ENCODE measurements at places on chromosomes 7 and 10.
A peak's percentile ranks its signal among the peaks of the same experiment; 100 is the strongest.

- DNase-seq: peak; percentile 89
These were observed 40.0 kb downstream of the CDK1 start for GRCh38 chr10:60818134-60818770.

- DNase-seq: peak; percentile 69
These were observed 92.9 kb downstream of the CPED1 start for GRCh38 chr7:121081327-121081936.

DNA sequence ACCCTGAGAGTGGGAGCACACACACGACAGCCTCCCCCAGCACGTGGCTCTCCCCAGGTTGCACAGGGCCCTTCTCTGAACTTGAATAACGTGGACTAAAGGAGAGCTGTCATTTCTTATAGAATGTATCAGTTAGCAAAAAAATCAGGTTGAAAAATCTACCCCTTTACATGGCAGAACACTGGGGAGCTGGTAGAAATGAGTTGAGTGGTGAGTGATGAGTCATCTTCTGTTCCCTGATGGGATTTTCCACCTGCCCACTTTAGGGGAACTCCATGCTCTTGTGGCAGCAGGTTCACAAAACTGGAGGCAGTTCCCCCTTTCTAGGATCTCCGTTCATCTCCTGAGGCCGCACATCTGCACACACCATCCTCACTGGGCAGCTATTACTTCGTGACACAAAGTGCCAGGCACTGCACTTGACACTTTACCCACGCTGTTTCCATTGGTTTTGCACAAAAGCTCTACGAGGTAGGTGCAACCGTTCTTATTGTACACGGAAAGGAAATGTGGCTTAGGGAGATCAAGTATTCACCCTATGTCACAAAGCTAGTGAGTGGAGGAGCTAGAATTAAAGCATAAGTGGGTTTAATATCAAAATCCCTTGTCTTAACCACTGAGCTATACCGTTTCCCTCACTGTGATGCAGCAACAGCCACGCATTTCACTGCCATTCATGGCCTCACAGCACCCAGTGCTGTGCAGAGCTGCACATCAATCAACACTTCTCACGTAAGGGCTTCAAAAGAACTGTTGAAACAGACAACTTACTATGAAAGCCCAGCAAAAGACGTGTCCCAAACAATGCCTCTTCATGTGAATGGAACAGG is 80.2 kb downstream of the RNF216 start:
- peak; percentile 42 for DNase-seq

DNA sequence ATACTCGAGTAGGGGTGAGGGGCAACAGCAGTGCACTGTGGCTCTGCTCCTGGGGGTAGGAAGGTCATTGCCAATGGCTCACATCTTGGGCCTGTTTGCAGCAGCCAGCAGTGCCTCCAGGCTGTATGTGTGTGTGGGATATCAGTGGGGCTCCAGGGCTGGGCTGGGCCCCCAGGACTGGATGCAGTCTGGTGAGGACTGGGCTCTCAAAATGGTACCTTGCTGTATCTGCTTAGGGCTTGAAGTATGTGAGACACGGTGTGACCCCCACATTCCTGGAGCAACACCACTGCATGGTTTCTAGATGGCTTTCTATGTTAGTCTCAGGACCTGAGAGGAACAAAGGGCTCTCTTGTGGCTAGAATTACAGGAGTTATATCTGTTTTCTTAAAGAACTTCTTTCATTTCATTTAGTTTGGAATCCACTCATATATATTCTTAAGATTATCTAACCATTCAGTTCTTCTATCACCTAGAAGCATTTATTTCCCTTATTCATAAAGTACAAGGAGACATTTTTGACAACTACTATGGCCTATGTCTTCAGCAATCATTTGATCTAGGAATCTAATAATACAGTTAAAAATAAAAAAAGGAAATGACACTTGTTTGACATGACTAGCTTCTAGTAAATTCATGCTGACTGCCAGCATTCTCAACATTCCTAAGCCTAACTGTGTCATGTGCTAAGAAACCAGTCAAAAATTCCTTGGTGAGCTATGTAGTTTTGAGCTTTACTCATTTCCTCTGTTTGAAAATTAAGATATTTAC is 443.2 kb upstream of the SEMA3A start:
- peak; percentile 83 for DNase-seq

DNA sequence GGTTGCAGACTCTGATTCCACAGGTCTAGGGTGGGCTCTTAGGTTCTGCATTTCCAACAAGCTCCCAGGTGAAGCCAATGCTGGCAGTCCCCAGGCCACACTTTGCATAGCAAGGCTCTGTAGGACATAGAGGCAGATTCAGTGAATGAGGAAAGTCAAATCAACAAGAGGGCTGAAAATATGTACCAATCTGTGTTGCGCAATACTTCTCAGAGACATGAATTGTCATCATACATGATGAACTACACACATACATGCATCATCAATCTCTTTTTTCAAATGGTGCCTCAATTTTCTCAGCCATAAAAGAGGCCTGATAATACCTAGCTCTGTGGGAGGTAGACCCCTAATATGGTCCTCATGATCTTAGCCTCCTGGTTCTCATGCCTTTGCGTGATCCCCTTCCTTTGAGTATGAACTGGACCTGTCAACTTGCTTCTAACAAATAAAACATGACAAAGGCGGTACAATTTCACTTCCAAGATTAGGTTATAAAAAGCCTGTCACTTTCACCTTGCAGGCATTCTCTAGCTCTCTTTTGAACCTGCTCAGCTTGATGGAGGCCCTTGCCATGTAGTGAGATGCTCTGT is 49.0 kb downstream of the PIK3CG start:
- no peak for DNase-seq

DNA sequence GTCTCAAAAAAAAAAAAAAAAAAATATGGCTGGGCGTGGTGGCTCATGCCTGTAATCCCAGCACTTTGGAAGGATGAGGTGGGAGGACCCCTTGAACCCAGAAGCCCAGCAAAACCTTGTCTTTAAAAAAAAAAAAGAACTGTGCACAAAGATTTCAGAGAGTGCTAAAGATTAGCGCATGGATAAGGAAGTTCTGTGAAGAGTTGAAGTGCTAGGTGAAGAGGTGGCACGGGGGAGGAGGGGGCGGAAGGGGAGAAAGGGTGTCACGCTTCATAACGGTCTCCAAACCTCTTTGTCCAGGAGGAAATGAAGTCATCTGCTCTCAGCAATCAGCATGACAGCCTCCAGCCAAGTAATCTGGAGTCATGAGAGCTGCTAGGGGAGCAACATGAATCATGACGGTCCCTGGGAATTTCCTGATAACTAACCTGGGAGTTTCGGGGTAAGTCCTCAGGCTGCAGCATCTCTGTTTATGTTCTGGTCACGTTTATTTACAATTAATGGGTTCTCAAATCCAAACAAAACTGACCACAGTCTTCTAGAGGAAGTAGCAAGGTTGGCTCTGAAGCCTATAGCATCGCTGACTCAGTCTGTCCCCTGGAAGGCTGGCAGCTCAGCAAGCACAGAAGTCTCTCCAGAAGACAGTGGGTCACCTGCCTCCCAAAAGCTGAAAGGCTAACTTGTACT is 1.9 kb upstream of the PLAU start:
- peak; percentile 91 for DNase-seq

DNA sequence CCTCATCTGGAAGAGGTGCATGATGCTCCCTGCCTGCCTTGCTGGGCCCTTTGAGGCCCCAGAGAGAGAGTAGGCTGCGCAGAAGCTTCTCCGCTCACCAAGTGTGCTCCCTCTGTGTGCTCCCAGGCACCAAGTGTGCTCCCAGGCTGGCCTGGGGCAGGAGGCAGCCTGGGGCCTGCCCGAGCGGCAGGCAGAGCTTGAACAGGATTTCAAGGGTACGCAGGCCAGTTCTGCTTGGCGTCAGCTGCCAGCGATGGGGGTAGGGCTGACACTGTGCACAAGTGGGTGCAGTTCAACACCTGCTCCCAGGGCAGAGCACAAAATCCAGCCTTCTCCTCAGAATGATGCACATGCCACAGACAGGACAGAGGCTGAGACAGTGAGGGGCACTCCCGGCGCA is 119.7 kb downstream of the FAM53B start:
- no peak for DNase-seq

DNA sequence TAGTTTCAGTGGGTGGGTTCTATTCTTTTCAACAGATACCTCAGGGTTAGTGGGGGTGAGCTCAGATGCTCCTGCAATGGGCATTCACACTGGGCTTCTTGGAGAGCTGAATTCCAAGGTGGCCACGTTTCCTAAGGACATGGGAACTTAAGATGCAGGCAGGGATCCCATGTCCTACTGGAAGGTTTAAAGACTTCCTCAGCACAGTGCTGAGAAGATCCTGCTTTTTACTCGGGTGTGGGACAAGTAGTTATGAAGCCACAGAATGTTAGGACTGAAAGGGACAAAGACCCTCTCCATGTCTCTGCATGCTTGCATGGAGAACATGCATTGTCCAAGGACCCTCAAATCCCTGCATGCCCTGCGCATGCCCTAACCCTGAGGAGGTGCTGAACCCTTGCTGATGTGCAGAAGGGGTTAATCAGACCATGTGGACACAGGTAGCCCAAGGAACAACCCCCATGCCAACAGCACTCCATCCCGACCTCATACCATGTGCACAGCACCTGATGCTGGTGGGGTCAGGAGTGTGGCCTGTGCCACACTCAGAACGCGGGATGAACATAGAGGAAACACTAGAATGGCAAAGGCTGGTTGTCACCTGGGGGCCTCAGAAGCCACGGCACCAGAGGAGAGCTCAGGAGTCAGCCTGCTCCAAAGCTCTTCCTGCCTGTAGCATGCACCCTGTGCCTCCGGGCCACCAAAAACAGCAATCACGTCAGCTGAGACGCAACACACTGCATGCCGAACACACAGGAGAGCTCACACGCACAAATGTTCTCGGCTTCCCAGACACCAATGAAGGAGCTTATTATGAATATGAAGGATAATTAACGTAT is 15.2 kb downstream of the IL2RA start:
- DNase-seq: no peak

DNA sequence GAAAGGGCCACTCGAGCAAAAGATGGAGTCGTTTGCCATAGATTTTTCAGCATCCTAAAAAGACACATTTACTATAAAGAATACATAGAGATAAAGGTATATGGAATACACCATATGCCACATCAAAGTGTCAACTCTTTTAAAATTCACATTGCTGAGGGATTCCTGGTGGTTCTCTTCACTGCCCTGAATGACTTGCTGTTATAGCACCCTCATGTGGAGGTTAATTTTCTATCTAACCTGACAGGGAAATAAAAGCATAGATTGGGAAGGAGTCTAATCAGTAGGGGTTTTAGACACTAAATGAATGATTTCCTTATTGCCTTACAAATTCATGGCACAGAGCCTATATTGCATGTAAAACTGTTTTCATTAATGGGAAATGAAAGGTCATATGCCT is 25.9 kb downstream of the DNAH11 start:
- peak; percentile 4 for DNase-seq

GRCh38 chr10:97584060-97584797 is at the start of gene HOGA1:
TSS of gene HOGA1 (plus strand) at chr10:97584389. CDS start at chr10:97584704, 315 bp downstream.
- peak; percentile 88 for DNase-seq

DNA sequence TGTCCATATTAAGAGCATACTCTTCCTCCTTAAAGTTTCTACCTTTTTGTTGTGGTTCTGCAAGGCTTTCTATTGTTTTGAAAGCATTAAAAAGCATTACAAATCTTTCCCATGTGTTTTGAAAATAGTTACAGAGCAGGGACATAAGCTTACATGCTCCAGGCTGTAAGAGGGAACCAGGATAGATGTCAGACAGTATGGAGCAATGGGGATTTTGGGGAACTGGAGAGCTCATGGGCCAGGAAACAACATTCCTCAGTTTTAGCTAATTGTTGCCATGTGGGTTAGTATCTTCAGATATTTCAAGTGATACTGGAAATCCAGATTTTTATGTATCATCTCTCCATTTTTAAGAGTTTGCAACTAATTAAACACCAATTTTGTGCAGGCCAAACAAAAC is 3.5 kb downstream of the MDFIC start:
- DNase-seq: no peak

- no peak for DNase-seq
These were observed 10.8 kb upstream of the SEMA3C start for GRCh38 chr7:80929619-80930018.

DNA sequence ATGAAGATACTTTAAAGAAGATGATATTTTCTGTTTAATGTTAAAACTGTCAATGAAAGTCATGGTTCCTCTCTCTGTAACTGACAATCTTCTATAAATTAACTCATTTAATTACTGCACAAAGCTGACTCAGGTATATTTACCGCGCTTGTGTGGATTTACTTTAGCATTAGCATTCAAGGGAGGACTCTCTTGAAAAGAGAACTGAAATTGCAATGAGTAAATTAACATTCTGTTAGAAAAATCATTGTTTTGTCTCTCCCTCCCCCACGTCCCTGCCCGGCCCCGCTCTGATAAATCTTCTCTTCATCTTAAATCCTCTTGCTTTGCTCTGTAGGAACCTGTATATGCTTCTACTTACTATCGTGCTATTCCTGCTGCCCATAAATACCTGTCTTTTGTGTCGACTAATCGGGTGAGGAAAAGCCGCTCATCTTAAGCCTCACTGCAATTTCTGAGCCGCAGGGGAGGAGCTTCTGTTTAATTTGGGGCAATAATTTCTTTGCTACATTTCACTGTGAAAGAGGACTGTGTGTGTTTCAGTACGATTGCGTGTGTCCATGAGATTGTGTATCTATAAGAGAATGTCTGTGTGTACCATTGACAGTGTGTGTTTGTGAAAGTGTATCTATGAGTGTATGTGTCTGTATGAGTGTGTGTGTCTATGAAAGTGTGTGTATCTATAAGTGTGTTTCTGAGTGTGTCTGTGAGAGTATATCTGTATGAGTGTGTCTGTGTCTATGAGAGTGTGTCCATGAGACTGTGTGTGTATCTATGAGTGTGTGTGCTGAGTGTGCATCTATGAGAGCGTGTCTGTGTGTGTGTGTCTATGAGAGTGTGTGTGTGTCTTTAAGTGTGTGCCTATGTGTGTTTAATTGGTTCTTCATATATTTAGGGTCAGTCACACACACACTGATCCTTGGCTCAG is 46.5 kb upstream of the LYZL2 start:
- no peak for DNase-seq

GRCh38 chr10:126536656-126537055 is 133.8 kb downstream of the C10orf90 start:
- DNase-seq: no peak

DNA sequence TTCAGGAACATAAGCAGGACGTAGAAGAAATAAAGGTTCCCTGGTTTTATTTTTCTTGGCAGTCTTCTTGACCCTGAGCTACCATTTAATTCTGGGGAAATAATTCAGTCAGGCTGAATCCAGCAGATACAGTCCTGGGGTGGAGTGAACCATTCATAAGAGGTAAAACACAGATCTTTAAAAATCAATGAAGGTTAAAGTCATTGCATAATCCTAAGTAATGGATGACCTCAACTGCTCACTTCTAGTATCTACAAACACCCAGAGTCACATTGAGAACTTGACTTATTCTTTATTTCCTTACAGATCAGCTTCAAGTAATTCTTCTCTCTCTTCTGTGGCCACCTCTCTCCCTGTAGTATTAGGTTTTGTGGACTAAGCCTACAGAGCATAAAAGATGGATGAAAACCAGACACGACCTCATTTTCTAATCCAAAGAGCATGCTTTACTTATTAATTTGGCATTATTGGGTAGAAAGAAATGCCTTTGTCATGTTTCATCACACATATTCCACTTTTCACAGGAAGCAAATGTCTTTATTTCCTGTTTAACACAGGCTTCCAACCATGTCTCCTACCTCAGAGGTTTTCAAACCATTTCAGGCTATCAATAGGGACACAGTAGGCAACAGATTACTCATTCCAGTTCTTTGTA is 182.3 kb upstream of the IMMP2L start:
- peak; percentile 29 for DNase-seq
